ENCODE measurements at places on chromosomes 12 and 14.

GRCh38 chr12:64781280-64782190 is 22.3 kb upstream of the GNS start:
- peak; percentile 17 for DNase-seq

DNA sequence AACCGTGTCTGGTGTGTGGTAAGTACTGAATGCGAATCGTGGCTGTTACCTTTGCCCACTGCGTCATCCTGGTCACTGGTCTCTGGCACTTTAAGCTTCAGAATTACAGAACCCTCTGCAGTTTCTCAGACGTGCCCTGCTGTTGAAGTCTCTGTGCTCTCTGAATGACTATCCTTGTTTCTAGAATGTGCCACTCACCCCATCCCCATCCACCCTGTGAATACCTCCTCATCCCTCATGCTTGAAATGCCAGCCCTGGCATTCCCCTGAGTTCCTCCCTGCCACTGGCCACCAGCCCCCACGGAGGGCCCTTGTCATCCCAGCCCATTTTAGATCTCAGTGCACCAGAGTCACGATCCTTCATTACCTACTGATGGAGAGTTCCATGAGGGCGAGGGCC is 21.3 kb downstream of the TPCN1 start:
- DNase-seq, result no peak

GRCh38 chr14:102501751-102502315 is 7.7 kb downstream of the ANKRD9 start:
- DNase-seq, result no peak

GRCh38 chr12:19222558-19222957 is 93.0 kb downstream of the PLEKHA5 start:
- DNase-seq, result no peak

- DNase-seq, result no peak
These were observed 53.6 kb upstream of the ARHGAP5 start for GRCh38 chr14:32023540-32023939.

GRCh38 chr14:75946785-75947184 is 35.0 kb downstream of the TGFB3 start:
- DNase-seq, result no peak

GRCh38 chr14:99707420-99707819 is 23.3 kb downstream of the CYP46A1 start:
- DNase-seq, result no peak

DNA sequence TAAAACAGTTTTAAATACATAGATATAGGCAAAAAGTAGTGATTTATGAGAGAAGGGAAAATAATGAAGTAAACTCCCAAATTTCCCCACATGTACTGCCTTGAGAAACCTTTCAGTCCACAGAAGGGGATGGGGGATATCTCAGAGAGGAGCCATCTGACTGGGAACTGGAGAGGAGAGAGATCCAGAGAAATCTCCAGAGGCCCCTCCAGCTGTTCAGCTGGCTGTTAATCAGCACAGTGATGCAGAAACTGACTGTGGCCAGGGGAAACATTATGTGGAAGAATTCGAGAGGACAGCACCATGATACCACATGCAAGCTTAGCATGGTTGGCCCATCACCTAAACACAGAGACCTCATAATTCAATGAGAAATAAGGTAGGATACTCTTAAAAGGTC is 1165.9 kb upstream of the TMEM132C start:
- no peak for DNase-seq

GRCh38 chr14:103613517-103613916 is 15.5 kb upstream of the KLC1 start:
- no peak for DNase-seq

- no peak for DNase-seq
These were observed 203.8 kb downstream of the CALM1 start for GRCh38 chr14:90600619-90601018.

DNA sequence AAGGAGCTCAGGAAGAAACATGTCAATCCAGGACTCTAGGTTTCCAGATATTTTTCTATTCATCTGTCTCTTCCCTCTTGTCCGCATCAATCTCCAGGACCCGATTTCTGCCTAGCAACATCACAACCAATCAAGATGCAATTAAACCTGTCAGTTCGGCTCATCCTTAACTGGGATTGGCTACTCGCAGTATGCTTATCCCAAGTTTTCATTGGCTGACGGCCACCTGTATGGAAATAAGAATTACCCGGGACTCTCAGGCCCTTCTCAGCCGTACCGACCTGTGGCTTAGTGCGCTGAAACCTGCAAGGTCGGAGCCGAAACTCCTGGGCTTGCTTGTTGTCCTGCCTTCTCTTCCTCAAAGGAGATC is 20.4 kb upstream of the ATP5MC2 start:
- no peak for DNase-seq

- DNase-seq, result no peak
These were observed 318.2 kb downstream of the NUAK1 start for GRCh38 chr12:105820429-105821125.

DNA sequence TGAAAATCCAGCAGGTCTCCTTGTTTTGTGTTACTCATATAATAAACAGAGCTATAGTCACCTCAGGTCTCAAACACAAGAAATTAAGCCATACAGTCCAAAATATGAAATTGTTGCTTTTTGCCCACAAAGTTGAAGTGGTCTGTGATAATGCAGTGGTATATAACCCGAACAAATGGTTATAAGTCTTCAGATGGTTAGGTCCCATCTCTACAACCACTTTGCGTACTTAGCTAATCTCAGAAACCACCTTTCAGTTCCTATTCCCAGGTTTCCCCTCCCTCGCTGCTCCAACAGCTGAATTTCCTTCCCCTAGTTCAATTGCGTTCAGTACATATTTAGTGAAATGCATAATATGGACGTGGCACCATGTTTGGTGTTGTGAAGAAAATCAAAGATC is 3.3 kb upstream of the KCNA5 start:
- DNase-seq, result no peak

DNA sequence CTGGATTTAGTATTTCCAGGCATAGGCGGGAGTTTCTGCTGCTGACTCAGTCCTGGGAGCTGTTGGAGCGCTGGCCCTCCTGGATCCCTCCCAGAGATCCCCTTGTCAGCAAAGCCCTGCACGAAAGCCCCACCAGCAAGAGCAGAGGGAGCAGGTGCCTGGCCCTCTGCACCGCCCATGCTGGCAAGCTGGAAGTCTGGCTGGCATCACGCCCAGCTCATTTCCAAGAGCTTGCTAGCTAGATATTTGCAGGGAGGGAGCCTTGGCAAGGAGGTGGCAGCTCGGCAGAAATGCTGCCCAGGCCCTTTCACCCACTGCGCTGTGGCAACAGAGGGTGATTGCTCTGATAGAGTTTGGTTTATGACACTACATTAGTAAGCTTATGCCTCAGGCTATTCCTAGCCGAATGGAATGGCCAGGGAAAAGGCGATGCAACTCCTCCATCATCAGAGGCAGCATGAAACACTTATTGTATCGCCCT is 193.9 kb downstream of the EMP1 start:
- no peak for DNase-seq

DNA sequence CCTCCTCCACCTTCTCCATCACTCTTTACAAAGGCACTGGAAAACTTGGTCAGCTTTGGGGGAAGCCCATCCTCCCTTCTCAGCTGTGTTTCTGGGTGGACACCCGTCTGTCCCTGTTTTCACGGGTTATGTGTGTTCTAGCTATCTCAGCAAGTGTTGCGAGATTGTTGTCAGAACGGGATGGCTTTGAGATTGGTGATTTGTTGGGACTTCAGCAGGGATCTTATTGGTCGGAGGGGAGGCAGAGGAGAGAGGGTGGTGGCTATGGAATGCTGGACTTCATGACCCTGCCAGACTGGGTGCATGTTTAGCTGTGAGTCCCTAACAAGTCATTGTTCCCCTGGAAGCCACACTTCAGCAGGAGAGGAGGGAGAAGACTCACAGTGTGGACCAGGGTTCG is 2.1 kb downstream of the USP5 start:
- no peak for DNase-seq

GRCh38 chr12:26523708-26524150 is 309.3 kb downstream of the ITPR2 start:
- no peak for DNase-seq

DNA sequence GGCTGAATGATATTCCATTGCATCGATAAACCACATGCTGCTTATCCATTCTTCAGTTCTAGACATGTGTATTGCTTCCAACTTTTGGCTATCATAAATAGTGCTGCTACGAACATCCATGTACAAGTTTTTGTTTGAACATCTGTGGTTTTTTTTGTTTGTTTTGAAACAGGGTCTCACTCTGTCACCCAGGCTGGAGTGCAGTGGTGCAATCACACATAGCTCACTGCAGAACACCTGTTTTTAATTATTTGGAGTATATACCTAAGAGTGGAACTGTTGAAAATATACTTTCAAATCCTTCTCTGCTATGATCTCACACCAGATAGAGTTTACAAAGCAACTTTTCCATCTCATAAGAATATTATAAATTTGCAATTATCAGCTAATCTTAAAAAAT is 124.2 kb downstream of the TTC7B start:
- DNase-seq, result no peak

- DNase-seq, result no peak
These were observed 1.4 kb upstream of the ITGB7 start for GRCh38 chr12:53208435-53208834.

DNA sequence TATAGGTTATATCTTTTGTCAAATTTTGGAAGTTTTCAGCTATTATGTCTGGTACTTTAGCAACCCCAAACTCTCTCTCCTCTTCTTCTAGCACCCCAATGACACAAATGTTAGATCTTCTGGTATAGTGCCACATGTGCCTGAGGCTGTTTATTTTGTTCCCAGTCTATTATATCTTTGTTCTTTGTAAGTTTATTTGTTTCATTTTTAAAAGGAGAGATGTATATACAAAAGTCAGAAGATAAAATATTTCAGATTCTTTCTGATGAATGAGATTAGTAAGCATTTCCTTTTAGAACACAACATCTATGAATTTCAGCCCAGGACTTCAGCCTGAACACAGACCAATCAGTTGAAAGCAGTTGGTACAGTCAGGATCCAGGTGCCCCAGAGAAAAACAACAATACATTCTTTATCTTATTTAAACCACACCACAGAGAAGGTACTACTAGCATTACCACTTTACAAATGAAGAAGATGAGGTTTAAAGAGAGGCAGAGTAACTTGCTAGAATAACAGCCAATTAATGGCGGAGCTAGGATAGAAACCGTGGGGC is 114.1 kb upstream of the BTG1 start:
- DNase-seq, result no peak

DNA sequence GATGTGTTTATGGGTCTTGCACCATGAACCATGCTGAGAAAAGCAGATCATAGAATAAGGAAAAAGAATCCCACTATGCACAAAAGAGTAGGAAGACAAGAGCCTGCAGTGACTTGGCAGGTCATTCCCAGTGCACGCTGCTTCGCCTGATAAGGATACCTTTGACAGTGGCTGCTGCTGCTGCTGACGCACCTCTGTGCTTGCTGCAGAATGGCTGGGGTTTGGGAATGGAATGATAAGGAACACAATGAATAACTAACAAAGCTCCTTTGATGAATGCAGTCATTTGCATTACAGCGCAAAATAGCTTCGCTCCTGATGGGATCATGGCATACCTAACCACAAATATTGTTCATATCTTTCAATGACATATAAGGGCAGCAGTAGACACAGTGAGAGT is 278.7 kb downstream of the PDZRN4 start:
- DNase-seq, result no peak

DNA sequence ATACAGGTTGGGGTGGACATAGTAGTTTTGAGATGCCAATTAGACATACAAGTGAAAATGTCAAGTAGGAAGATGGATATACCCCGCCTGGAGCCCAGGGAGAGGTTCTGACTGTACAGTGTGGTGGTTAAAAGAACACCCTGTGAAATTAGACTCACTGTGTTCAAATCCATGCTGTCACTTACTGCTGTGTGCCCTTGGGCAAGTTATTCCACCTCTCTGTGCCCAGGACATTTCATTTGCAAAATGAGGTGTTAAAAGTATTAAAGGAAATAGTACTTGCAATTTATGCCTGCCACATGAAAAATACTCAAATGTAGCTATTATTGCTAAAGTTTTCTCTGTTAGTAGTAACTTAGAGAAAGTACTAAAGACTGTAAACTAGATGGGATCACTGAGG is 18.5 kb downstream of the GALNT4 start:
- no peak for DNase-seq

GRCh38 chr12:22729957-22730443 is 105.0 kb downstream of the ETNK1 start:
- no peak for DNase-seq

GRCh38 chr12:124679533-124680371 is 112.3 kb upstream of the NCOR2 start:
- DNase-seq, result no peak

GRCh38 chr14:50892255-50892654 is 20.4 kb downstream of the ABHD12B start:
- DNase-seq, result no peak

DNA sequence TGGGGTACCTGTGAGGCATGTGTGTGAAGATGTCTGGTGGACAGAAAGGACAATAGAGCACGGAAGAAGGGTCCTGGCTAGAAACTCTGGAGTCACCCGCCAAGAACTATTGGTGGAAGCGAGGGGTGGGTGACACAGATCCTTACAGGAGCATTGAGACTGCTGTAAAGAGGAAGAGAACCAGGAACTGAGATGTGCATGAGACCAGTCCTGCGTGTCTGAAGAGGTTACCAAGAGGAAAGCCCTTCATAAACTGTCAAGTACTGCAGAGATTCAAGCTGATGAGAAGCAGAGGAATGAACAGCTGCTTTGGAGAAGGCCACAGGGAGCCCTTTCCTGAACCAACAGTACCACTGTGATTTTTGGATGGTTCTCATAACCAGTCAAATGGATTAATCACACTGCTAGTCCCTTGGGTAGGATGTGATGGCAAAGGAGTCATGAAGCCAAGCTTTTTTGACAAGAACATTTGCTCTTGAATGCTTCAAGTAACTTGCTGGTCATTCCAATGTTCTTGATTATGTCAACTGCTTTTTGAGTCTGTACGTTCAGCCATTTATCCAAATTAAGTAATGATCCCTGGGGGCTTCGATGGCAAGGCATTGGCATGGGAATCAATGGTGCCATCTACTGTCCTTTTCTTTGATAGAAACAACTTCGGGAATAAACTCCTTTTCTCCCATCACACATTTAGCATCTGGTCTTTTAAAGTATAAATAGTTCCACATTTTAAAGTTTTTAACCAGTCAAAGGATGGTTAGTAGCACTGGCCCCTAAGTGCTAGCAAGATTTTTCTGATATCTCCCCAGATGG is 42.9 kb downstream of the GPR135 start:
- no peak for DNase-seq

DNA sequence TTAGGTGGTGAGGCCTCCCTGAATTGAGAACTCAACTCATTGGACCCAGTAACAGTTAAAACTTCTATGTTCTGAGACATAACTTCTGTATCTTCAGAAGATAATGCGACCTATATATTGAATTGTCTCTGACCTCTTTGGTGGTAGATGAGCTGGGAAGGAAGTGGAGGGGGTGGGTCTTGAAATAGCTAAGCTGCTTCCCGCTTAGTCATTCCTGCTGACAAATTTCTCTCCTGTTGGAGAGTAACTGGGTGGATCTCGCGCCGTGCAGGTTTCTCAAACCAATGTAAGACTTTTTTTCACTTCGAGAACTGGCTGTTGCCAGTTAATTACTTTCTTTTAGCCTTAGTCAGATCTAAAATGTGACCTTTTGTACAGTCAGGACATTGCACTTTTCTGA is 100.8 kb downstream of the PPHLN1 start:
- DNase-seq, result no peak

Data from CD4-positive, alpha-beta T cell treated with Interleukin-6 for 4 hours (primary cell).